ENCODE measurements at places on chromosomes 16 and 17.

GRCh38 chr17:73566905-73567782 is 77.1 kb downstream of the SDK2 start:
- DNase-seq, result no peak

DNA sequence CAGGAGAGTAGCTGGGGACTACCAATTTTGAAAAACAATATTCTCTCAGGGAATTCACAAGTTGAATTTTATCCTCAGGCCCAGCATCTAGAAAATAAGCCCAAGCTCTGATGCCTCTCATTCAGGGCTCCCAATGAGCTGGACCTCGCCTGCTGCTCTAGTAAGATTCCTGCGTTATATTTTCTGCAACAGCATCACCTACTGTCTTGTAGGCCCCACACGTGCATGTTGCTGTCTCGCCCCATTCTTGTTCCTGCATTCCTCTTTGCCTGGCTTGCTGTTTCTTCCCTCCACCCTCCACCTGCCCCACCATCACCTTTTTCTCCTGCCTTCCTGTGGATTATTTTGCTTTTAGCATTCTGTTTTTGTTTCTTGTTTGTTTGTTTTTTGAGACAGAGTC is 8.3 kb upstream of the ST6GALNAC2 start:
- no peak for DNase-seq

- no peak for DNase-seq
These were observed 6.4 kb downstream of the PRKCB start for GRCh38 chr16:23842137-23842600.

DNA sequence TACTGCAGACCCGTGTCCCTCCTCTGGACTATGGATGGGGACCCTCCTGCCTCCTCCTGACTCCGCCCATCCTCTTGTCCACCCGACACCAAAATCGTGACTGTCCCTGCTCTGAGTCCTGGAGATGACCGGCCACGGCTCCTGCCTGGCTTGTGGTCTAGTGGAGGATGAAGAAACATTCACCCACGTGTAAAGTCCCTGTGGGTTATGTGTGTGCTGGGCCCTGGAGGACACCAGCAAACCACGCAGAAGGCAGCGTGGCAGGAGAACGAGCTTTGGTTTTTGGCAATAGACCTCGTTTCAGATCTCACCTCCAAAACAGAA is 11.9 kb downstream of the SPNS2 start:
- DNase-seq, result peak; percentile 43

DNA sequence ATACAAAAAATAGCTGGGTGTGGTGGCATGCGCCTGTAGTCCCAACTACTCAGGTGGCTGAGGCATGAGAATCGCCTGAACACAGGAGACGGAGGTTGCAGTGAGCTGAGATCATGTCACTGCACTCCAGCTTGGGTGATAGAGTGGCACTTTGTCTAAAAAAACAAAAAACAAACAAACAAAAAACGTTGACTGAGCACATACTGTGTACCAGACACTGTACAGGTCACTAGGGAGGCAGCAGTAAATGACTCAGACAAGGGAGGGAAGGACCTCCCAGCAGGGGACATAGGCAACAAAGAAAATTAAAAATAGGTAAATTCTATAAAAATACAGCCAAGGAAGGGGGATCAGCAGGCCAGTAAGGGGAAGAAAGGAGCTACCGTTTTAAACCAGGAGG is 64.3 kb downstream of the SOCS1 start:
- DNase-seq, result no peak

GRCh38 chr16:79598348-79599181 is 2.0 kb downstream of the MAF start:
- DNase-seq, result peak; percentile 51

GRCh38 chr17:3988297-3989040 is 24.2 kb upstream of the ATP2A3 start:
- DNase-seq, result no peak

- DNase-seq, result no peak
These were observed 6.0 kb downstream of the HAGHL start for GRCh38 chr16:732936-733335.

GRCh38 chr16:14678748-14679497 is 15.2 kb downstream of the PLA2G10 start:
- no peak for DNase-seq

GRCh38 chr17:7437950-7438614 is 1.2 kb upstream of the FGF11 start:
- DNase-seq, result peak; percentile 78

DNA sequence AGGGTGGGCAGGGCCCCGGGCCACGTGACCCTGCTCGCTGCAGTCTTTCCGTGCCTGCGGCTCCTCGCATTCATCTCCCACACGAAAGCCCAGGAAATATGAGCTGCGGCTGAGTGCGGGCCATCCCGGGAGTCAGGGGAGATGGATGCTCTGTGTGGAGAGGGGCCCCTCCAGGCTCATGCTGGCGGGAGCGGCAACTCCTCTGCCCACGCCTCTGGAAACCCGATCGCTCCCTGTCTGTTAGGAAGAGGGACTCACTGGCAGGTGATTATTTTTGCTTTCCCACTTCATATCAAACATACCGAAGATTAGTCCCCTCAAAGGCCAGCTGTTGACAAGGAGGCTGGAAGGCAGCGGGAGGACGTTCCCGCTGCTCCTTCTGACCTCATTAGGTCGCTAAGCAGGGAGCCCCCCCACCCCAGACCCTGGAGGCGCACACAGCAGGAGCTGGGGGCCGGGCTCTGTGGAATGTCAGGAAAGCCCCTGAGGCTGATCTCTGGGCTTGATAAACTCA is 228.5 kb downstream of the FOXL1 start:
- DNase-seq, result no peak

- no peak for DNase-seq
These were observed 70.5 kb downstream of the KPNA2 start for GRCh38 chr17:68106085-68106484.

- DNase-seq, result no peak
These were observed 17.9 kb upstream of the HEXD start for GRCh38 chr17:82400206-82400605.

DNA sequence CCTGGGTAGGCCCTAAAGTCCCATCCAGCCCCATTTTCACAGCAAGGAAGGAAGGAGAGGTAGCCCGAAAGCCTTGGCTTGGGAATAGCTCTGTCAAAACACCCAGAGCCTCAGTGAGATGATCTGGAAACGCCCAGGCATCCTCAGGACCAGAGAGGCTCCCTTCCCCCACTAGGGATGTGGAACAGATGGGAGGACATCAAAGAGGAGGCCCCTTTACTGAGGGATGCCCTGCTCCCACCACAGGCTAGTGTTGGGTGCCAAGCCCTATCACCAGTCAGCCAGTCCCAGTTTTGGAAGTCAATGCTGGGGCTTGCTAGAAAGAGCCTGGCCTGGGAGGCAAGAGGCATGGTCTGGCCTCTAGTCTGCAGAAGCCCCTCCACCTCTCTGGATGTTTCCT is 4.7 kb downstream of the TPPP3 start:
- no peak for DNase-seq

GRCh38 chr16:47492428-47493377 is 31.6 kb downstream of the PHKB start:
- DNase-seq, result peak; percentile 73

GRCh38 chr16:86681031-86681756 is 102.8 kb downstream of the FOXL1 start:
- peak; percentile 43 for DNase-seq

DNA sequence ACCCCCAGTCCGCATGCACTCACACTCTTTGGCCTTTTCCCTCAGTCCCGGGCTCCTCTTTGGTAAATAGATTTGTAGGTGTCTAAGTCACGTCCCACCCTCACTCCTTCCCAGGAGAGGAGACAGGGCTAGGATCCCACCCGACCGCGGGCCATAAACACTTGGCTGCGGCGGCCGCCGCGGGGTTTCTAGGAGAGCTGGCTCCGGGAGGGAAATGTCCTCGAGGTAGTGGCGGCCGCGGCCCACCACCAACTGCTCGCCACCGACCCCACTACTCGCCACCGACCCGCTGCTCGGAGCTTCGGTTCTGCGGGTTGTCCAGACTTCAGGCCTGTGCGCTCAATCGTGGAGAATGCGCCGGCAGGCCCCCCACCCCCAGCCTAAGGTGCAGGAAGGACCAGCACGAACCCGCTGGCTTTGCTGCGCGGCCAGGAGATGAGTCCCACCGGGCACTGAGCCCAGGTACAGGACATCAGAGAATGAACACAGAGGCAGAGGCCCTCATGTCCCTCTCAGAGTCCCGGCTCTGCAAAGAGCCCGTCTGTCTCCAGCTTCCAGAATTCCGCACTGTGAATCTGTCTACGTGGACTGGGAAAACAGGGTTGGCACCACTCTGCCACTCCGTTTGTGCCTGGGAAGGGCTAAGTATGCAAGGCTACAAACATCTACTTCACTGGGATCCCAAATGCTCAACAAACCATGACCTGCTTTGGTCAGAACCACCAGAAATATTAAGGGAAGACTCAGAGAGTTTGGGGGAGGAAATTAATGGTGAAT is 2.5 kb downstream of the PRAC2 start:
- no peak for DNase-seq

DNA sequence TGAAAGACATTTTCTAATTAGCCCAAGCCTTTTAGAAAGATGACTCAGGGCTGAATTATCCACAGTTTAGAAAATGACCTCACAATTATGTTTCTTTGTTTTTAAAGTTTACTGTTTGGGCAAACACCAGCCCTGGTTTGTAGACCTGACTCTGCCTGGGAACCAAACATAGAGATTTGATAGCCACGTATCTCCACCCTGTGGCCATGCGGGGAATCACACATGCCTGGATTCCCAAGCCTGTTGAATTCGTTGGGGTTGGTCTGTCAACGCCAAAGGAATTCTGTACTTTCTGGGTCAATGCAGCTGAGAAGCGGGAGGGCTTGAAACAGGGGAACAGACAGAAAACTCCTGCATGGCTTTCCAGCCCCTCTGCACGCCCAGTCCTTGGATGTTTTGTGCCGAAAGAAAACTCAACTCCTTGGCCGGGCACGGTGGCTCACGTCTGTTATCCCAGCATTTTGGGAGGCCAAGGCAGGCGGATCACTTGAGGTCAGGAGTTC is 26.9 kb downstream of the CD300A start:
- DNase-seq, result peak; percentile 86

- DNase-seq, result no peak
These were observed 1.1 kb downstream of the ARL6IP1 start for GRCh38 chr16:18800293-18800692.

DNA sequence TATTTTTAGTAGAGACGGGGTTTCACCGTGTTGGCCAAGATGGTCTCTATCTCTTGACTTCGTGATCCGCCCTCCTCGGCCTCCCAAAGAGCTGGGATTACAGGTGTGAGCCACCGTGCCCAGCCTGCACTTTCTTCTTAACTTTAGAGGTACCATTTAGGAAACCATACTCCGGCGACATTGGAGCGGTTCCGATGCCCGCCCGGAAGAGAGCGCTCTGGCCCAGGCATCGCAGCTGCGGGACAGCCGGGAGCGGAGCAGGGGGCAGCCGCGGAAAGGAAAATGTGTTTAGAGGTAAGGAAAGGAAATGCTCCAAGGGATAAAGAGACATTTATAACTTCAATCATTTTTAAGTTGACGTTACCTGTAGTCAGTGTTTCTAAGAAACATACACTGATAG is 6.0 kb upstream of the HS3ST3B1 start:
- no peak for DNase-seq

DNA sequence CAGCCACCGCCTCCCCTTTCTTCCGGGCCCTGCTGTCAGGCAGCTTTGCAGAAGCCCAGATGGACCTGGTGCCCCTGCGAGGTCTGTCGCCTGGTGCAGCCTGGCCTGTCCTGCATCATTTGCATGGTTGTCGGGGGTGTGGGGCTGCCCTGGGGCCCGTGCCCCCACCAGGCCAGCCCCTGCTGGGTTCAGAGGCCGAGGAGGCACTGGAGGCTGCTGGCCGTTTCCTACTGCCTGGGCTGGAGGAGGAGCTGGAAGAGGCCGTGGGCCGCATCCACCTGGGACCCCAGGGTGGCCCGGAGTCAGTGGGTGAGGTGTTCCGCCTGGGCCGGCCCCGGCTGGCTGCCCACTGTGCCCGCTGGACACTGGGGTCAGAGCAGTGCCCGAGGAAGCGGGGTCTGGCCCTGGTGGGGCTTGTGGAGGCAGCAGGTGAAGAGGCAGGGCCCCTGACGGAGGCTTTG is 5.5 kb upstream of the TGFB1I1 start:
- no peak for DNase-seq

DNA sequence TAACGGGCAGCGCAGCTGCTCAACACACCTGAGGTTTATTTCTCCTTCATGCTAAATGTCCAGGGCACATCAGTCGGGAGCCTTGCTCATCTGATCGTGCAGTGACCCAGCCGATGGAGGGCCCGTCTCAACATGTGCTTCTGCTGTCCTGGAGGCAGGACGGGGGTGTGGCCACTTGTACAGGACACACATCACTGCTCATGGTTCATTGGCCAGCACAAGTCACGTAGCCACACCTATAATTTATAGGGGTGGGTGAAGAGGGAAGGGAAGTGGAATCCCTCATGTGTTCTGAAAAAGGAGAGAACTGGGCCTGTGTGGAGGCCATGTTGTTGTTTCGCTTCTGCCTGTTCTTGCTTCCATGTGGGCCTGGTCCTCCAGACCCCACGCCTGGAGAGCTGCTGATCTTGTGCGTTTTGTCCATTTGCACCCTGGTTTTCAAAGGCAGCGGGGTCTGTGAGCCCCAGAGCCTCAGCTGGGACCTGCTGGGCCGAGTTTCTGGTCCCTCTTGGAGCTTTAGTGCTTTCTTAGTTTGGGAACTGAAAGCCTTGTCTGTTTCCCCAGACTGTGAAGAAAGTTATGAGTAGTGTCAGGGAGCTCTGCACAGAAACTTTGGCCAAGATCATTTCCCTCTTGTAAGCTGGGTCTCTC is 60.5 kb downstream of the CMIP start:
- DNase-seq, result no peak

- DNase-seq, result peak; percentile 89
These were observed at the start of gene CIAO2B for GRCh38 chr16:66934138-66934838. CIAO2B (minus strand) TSS chr16:66934402; CDS start chr16:66934364, 38 bp downstream.

GRCh38 chr16:21953541-21953902 is 361 bp downstream of the UQCRC2 start:
- no peak for DNase-seq

GRCh38 chr16:89094252-89094879 is 714 bp downstream of the ACSF3 start:
- no peak for DNase-seq

- no peak for DNase-seq
These were observed 106.2 kb downstream of the XYLT1 start for GRCh38 chr16:17364319-17365210.

GRCh38 chr16:86257546-86257945 is 252.8 kb upstream of the FOXF1 start:
- DNase-seq, result no peak

GRCh38 chr17:28985950-28986713 is 19.7 kb downstream of the SEZ6 start:
- no peak for DNase-seq
